GM12892 (cell line): ENCODE measurements at places on chromosomes 1 and 21.

GRCh38 chr1:167800251-167800650 lies 78.5 kb downstream of the MPZL1 start:
- no peak for DNase-seq

DNA sequence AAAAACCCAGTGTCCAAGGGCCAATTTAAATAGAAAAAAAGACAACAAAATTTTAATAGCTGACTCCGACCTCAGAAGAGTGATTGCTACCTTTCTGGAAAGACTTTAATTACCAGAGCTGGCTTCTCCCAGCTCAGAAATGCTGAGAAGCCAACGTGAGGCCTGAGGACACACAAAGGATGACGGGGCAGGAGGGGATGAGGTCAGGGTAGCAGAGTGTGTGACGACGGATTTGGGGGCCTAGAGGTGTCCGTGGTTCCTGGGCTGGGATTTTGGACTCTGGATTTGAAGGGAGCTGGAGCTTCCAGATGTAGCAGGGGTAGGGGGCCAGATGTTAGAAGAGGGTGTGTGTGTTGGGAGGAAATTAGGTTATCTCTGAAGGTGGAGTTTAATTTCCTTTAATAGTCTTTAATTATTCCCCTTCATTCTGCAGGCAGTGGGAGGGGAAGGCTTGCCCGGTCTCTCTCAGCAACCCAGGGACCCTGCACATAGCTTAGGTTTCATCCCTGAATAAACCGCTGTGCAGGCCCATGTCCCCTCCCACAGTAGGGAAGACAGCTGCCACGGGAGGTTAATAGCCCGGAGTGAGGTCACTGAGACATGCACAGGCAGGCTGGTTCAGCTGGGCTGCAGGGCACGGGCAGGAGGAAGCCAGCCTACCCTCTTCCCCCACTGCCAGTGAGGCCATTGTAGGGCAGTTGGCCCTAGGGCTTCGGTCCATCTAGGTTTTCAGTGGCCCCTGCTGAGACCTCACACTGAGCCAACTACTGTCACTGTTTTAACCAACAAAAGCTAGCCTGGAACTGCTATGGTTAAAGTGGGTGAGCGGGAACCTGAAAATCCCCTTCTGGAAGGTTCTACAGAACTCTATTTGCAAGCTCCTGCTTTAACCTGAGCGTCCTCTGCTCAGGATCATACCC lies 3.8 kb upstream of the PADI3 start:
- no peak for DNase-seq

DNA sequence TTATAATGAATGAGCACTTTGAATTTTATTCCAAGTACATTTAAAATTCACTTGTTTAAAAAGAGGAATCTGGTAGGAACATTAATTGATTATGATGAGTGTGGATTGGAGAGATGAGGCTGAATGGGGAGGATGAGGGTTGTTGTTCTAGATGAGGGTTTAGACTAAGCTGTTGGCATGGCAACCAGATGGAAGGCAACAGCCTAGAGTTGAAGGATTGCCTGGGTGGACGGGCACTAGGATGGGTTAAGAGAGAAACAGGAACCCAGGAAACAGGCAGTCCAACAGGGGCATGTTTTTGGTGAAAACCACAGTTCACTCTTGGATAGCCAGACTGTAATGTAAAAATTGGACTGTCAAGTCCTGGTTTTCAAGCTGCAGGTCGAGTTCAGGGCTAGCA lies 125.5 kb downstream of the CHRM3 start:
- no peak for DNase-seq

- DNase-seq = no peak
Observed at GRCh38 chr1:53620061-53620855, 118.7 kb downstream of the GLIS1 start.
